ENCODE measurements at places on chromosomes 2 and 18.
A peak's percentile ranks its signal among the peaks of the same experiment; 100 is the strongest.

GRCh38 chr2:191565647-191566198, 112.2 kb upstream of the NABP1 start:
- DNase-seq: no peak

- DNase-seq: no peak
These were observed 46.6 kb upstream of the TBC1D8 start for GRCh38 chr2:101197814-101198213.

DNA sequence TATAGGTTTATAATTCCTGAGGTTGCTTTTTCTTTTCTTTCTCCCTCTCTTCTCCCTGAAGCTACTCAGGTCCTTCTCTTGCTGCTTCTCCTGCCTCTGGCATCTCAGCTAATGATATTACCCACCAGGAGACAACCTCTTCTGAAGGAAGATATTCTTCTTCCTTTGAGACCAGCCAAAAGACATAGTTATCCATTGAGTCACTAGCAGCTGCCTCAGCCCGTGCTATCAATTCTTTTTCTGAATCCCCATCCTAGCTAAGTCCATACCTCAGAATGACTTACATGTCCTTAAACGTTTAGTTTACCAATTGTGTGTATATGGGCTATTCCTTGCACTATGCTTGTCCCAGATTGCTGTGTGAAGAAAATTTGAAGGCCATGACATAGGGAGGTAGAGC, 25.0 kb upstream of the RNF103 start:
- no peak for DNase-seq

GRCh38 chr2:118246726-118247125, 158.5 kb downstream of the INSIG2 start:
- peak; percentile 78 for DNase-seq
